ENCODE measurements at places on chromosomes 2 and 18.

GRCh38 chr2:10412380-10412779 lies 35.7 kb downstream of the ODC1 start:
- DNase-seq = no peak

DNA sequence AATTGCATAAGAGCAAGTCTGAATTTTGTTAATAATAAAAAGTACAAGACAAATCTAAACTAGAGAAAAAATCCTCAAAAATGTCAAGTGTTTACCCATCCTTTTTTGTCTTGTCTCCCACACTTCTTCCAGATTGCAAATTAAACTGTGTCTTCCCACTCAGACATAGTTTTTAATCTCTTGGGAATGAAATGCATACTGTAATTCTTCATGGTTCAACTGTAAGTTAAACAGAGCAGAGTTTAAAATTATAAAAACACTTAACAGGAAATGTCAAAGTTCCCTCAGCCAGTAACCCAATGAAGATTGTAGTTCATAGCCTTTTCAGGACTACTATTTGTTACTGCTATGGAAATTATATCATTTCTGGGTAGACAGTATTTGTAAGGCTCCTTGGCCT lies 171.8 kb downstream of the UBE2E3 start:
- no peak for DNase-seq

DNA sequence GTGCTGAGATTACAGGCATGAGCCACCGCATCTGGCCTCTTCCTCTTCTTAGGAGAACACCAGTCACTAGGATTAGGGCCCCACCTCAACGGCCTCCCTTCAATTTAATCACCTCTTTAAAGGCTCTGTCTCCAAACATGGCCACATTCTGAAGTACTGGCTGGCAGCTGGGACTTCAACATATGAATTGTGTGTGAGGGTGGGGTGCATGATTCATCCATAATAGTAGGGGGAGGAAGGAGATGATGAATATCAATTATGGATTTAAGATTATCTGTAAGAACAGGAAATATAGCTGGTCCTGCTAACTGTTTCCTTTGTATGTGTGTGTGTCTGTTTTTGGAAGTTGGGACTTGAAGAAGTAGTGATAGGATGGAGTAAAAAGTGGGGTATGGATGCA lies 14.7 kb upstream of the EPG5 start:
- DNase-seq = no peak

DNA sequence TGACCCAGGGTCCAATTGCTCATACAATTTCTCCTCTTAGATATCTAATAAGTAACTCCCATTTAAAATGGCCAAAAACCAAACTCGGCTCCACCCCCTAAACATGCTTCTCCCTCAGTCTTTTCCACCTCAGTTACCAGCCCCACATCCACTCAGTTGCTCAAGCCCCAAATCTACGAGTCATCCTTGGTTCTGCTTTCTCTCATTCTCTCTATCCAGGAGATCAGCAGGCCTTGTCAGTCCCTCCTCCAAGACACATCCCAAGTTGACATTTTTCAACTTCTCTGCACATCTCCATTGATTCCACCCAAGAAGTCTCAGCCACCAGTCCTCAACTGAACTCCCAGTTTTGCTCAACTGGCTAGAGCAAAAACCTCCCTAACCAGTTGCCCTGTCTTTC lies 40.5 kb upstream of the RTN4 start:
- DNase-seq = no peak

DNA sequence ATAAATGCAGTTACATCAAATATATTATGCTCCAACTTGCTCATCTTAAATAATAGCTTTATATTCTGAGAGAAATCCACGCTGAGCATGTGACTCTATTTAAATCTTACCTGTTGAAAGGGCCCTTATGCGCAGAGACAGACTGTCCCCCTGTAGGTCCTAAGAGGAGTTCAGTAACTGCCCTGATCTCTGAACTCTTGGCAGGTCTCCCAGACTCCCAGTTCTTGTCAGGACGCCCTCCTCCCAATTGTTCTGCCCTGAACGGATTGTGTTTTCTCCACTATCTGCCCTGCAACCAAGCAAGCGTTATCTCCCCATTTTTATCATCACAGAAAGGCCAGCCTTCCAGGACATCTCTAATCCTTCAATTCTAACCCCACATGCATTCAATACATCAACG lies 954.6 kb downstream of the TSN start:
- no peak for DNase-seq

DNA sequence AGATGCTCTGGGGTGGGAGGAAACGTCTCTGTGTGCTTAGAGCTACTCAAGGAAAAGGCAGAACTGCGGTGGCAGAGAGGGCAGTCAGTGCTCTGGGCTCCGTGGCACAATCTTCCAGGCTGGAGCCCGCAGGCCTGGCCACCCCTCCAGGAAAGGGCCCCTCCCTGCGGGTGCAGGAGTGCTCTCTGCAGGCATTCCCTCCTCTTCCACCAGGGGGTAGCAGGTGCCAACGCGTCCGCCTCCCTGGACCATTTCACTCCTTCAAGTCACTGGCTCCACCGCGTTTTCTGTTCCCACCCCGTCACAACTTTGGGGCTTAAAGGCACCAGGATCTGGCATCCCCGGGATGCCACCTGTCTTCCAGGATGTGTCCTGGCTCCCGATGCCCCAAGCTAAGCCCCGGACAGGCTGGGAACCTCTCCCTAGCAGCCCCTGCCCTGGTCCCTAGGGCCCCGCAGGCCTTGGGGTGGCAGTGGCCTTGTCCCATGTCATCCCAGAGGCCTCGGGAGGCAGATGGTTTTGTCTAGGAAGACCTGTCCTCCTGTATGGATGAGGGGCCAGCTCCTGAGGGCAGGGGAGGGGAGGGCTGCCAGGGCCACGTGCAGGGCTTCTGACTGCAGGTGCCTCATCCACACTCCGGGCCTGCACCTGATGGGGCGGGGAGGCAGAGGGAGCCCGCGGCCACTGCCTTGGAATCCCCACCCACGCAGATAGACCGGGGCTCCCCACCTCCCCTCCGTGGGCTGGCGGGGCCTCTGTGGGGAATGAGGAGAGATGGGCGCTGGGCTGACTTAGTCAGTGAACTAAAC lies 26.4 kb downstream of the KCNIP3 start:
- peak; percentile 65 for DNase-seq

- no peak for DNase-seq
Measured at GRCh38 chr2:202612145-202612544, 22.6 kb upstream of the FAM117B start.

- peak; percentile 33 for DNase-seq
Measured at GRCh38 chr18:21703241-21703820, 1.2 kb downstream of the ABHD3 start.

- DNase-seq = no peak
Measured at GRCh38 chr2:6832596-6833299, 33.0 kb downstream of the CMPK2 start.

- no peak for DNase-seq
Measured at GRCh38 chr2:198490748-198491147, 686.4 kb downstream of the PLCL1 start.

- no peak for DNase-seq
Measured at GRCh38 chr2:88932686-88933085, 241.2 kb downstream of the RPIA start.

- DNase-seq = peak; percentile 15
Measured at GRCh38 chr2:186569897-186570296, 20.0 kb upstream of the ITGAV start.

DNA sequence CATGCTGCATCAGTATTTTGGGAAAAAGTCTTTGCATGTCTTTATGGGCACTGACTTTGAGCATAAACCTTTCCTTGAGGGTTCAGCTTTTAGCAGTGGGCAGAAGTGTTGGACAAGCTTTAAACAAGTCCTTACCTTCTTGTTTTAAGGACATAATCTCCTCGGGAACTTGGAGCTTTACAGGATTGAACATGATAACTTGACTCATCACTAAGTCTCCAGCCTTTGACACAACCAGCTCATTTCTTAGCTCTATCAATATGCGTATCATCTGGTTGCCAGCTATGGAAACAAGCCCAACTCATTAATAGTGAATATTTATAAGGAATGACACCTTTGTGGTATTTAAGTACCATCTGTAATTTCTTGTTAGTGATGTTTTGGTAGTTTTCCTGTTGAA lies 21.0 kb upstream of the RAB27B start:
- DNase-seq = no peak

Data from NCI-H345 (cell line).